Adipocyte (in vitro differentiated cells): ENCODE measurements at places on chromosomes 12 and 14.

GRCh38 chr12:56806303-56806702 is 43.2 kb downstream of the HSD17B6 start:
- DNase-seq = no peak

GRCh38 chr14:96269359-96269710 is 13.3 kb downstream of the BDKRB1 start:
- DNase-seq = no peak

DNA sequence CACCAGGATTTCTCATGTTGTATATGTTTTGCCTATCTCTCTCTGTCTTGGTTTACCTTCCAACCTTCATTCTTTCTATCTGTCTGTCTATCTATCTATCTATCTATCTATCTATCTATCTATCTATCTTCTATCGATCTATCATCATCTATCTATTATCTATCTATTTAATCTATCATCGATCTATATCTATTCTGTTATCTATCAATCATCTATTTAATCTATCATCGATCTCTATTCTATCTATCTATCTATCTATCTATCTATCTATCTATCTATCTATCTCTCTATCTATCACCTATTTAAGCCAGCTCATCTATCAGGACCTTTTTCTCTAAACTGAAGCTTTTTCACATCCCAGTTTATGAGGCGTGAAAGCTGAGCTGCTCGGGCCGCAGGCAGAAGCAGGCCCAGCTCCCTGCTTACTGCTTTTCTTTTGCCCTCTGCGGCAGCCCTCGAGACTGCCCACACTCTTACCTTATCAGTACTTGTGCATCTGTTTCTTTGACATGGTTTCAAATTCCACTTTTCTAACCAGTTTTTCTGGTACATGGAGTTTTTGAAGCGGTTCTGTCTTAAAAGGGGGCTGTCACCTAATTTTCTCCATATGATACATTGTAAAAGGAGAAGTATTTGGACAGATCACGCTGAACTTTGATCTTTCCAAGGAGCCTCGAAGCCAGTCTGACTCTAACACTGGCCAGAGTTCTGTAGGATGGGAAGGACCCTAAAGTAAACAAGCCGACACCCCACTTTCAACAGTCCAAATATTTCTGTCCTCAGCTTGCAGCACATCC is 44.4 kb upstream of the GSG1 start:
- DNase-seq = no peak

DNA sequence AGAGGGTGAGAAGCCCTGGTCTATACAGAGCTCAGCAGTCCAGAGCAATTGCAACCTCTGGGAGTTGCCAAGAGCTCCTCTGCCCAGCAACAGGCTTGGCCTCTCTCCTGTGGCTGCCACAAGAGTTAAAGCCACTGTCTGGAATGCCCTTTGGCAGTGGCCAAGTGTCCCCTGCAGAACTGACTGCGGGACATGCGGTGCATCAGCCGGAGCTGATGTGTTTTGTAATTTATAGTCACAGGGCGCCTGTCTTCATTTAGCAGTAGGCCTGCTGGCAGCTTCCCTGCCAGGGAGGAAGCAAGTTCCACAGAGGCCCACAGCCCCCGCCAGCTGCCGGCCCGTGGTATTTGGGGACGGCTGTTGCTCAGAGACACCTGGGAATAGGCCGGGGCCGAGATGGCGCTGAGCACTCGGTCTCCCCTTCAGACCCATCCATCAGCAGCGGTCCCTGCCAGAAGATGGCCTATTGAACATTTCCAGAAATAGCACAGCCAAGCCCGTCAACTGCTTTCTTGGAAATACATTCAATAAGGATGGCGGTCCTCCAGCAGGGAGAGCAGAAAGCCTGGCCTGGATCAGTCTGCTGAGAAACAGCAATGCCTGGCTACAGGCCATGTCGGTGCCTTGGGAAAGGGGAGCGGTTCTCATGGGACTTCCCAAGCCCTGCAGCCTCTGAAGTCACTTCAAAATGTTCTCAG is 217.4 kb downstream of the CRADD start:
- DNase-seq = no peak

GRCh38 chr12:16325426-16325825 is 22.0 kb upstream of the MGST1 start:
- DNase-seq = no peak

- DNase-seq = no peak
Observed at GRCh38 chr12:105205322-105206048, 30.5 kb downstream of the APPL2 start.

DNA sequence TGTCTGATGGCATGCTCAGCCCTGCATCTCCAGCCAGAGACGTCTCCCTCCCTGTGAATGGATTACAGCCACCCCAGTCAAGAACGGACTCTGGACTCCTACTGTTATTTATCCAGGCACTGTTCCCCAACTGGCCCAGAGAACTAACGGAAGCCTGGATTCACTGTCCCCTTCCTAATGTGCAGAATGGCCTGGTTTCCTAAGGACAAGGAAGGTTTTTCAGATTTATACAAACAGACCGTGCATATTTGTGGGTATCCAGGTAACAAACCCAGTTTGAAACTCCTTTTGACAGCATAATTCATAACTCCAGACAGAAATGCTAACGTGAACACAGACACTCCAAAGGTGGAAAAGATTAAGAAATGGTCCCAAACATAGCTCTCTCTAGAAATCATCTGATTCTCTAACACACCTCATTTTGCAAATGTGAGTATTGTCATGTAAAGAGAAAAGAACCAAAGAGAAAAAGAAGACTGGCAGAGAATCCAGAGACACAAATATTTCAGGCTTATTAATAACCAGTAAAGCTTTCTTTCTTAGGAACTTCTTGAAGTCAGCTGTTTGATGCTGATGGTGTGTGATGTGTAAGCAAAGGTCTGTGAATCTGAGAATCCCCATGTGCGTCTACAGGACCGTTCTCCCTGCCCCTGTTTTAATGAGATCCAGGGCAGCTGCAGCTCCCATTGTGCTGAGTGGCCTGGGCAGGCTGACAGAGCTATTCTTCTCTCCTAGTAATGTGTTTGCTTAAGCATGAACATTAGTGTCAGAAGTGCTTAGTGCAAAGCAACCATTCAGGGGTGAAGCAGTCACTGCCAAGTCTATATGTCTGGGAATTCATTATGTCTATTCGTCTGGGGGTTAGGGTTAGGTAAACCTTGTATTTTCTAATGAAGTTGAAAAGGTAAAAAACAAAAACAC is 86.8 kb upstream of the HIF1A start:
- DNase-seq = no peak

DNA sequence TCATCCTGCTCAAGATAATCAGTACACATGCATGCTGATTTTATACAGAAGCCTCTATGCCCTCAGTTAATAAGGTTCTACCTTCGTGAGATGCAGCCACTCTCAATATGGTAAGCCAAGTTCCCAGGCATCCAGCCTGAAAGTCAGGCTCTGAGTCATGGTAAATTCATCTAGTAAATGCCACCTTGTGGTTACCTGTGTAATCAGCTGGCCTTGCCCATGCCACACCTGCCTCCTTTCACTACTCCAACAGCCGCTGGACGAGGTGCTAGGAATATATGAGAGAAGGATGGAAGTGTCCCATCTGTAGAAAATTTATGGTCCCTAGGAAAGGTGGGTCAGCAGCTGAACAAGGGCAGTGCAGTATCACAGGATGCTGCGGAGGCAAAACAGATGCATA is 207.3 kb downstream of the SSPN start:
- no peak for DNase-seq

DNA sequence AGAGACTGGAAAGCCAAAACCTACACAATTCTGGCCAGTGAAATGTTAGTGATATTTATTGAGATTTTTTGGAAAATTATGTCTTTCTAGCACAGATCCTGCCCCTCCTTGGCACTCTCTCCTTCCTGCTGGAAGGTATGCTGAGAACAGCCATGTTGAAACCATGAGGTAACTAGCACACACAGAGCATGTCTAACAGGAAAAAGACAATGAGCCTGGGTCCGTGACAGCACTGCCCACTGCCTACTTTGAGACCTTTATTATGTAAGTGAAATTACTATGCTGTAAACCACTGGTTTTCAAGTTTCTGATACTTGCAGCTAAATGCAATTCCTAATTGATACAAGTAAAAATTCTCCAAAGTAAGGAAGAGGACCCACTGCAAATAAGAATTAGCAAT is 81.6 kb upstream of the SINHCAF start:
- no peak for DNase-seq

- no peak for DNase-seq
Observed at GRCh38 chr12:52182898-52183543, 8.8 kb downstream of the KRT80 start.

GRCh38 chr14:100078997-100079725 is 13.9 kb downstream of the EVL start:
- peak; percentile 52 for DNase-seq

DNA sequence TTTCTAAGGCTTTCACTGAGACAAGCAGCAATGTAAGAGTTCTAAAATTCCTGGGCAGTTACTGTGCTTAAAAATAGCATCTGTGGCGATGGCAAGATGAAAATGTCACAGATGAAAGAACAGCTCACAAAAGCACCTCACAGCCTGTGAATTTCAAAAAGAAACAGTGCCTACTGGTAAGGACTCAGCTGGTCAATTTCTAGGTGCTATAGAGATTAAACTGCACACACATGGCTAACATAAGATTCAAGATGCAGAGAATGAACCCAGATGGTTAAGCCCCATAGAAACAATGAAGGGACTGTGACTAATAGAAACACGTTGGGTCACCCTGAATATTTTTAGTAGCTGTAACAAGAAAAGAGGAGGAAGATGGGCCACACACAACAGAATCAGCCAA is 12.0 kb upstream of the IL26 start:
- DNase-seq = peak; percentile 27

DNA sequence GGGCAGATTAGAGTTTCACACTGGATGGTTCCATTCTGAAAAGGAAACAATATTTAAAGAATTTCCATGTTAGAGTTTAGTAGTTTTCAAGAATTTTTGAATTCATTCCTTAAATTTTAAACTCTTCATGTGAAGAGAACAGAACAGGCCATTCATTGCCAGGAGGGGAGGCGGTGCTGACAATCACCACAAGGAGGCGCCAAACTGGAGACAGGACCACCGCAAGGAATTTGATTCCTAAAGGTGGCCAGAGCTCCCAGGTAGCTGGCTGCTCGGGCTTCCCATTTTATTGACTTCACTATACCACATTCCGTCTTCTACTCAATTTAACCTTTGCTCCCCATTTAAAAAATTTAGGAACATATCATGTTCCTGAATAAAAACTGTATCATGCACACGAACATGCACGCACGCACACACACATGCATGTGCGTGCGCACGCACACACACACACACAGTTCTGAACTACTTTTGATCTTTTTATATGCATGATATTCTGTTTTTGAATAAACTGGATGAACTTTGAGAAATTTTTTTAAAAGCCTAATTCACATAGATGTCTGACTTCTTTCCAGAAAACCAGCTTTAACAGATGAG is 101.2 kb downstream of the NELL2 start:
- DNase-seq = peak; percentile 13

GRCh38 chr14:68784978-68785533 is 7.8 kb downstream of the ZFP36L1 start:
- peak; percentile 40 for DNase-seq

DNA sequence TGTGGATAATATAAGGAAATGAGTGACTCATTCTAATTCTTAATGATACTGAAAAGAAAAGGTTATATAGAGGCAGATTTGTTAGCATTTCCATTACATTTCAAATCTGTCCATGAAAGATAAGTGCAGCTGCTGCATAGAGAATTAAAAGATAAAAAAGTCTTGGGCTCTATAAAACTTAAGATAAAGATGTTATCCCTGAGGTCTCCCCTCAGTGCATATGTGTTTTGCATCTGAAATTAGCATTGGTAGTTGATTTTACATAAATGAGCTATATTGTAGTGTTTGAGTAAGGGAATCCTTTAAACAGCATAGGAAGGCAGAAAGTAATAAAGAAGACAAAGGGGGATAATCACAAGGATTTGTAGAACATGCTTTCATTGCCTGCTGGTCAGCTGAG is 206.2 kb downstream of the FSCB start:
- DNase-seq = no peak

GRCh38 chr14:91931478-91932088 is 15.9 kb downstream of the FBLN5 start:
- no peak for DNase-seq

DNA sequence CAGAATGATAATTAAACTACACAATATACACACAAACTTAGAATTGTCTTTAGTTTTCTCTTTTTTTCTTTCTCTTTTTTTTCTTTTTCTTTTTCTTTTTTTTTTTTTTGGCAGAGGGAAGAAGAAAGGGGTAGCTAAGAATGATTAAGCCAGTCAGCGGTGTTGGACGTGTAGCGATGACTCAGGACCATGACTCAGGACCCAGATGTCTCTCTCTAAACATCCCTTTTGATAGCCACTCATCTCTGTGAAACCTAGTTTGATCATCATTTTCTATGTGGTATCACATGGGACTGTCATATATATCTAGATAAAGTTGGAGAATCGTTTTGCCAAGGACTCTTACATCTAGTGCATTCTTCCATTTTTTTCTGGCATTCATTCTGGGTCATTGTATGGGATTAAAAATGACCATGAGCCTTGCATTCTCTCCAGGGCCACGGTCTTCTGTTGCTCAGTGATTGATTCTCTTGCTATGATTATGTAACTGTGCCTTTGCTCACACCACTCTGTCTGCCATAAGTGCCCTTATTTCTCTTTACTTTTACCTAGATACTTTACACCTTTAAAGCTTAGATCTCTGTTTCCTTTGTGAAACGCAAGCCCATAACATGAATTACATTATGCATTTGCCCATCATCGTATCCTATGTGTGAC is 26.6 kb upstream of the NRXN3 start:
- DNase-seq = no peak

- DNase-seq = no peak
Observed at GRCh38 chr12:52617403-52617785, 965 bp downstream of the KRT73 start.

GRCh38 chr12:76611533-76611932 is 52.0 kb upstream of the OSBPL8 start:
- DNase-seq = peak; percentile 98

DNA sequence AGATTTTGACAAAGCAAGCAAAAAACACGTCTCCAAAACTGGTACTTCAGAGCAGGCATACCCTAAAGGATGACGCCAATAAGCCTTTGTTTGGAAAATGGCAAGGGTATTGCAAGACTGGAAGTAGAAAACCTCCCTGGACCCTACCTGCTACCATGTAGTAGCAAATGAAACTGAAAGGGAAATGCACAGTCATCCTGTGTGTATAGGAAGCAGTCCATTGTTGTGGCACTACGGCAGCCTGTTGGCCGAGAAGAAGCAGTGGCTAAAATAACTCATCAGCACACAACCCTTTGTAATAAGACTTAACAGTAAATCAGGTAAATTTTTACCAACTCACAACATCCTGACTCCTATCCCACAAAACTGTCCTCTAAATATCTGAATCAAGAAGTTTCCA is 386.4 kb downstream of the RGS6 start:
- DNase-seq = no peak

DNA sequence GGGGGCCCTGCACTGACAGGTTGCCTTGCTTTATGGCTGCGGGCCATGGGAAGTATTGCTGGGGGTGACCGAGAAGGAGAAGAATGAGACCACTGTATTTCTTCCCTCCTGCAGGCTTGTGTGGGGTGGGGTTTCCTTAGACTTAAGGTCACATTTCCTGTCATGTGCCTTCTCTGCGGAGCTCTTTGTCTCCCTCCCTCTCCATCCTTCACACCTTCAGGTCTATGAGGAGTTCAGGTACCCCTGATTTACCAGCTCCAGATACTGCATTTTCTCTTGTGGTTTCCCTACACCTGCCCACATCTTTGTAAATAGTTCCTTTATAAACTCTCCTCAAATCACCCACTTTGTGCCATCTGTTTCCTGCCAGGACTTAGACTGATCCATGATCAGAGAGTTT is 3.6 kb downstream of the FNTB start:
- no peak for DNase-seq

GRCh38 chr14:103687712-103688111 is 27.5 kb downstream of the XRCC3 start:
- no peak for DNase-seq
